Activated T-cell treated with anti-CD3 and anti-CD28 coated beads for 1 hour (primary cell): ENCODE measurements at places on chromosomes 13 and 19.

DNA sequence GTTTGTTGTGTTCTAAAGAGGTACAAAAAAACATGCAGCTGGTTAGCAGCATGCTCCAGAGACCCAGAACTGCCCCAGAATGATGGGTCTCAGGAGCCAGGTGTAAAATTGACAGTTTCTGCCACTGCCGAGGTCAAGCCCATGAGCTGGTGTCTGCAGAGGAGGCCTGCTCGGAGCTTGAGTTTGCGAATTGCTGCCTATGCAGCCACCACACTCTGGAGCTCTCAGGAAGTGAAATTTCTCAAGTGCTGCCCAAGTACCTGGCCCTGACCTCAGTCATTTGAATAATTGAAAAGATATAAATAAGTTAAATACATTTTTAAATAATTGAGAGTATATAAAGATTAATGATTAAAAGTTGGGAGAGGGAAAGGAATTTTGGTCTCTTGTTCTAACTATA, 66.4 kb downstream of the ZAR1L start:
- no peak for DNase-seq

GRCh38 chr13:75369981-75370380, 112.0 kb downstream of the TBC1D4 start:
- no peak for DNase-seq

DNA sequence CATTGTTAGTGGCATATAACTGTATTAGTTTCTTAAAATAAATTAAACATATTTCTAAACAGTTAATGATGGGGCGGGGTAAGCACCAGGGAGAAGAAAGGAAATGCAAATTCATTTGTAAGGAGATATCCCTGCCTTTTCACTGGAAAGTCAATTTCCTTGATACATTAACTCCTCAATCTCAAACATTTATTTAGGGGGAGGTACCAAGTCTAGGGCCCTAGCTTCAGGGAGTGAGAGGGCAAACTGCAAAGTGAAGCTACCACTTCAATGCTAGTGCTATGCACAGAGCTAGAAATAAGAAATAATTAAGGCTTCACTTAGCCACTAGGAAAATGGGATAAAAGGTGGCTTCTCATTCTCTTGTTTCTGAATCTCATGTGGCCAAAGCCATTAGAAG, 115.3 kb upstream of the FNDC3A start:
- DNase-seq, result no peak

DNA sequence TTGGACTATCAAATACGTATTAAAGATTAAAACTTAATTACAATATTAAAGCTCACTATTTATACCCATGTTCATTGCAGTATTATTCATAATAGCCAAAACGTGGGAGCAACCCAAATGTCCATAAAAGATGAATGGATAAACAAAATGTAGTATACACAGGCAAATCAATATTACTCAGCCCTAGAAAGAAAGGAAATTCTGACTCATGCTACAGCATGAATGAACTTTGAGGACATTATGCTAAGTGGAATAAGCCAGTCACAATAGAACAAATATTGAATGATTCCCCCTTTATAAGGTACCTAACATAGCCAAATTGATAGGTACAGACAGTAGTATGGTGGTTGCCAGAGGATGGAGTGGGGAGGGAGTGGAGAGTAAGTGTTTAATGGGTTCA, 457.3 kb downstream of the FGF14 start:
- no peak for DNase-seq

DNA sequence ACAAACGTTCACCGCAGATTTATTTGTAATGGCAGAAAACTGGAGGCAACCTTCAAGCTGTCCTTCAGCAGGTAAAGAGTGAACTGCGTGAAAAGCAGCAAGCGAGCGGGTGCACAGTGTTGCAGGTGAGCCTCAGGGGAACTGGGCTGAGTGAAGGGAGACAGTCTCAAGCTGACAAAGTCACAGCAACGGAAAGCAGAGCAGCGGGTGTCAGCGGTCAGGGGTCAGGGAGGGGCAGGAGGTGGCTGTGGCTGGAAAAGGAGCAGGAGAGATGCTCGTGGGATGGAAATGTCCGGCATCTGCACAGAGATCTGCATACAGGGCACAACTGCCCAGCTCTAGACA, 8.5 kb upstream of the RASA3 start:
- DNase-seq, result peak; percentile 41

DNA sequence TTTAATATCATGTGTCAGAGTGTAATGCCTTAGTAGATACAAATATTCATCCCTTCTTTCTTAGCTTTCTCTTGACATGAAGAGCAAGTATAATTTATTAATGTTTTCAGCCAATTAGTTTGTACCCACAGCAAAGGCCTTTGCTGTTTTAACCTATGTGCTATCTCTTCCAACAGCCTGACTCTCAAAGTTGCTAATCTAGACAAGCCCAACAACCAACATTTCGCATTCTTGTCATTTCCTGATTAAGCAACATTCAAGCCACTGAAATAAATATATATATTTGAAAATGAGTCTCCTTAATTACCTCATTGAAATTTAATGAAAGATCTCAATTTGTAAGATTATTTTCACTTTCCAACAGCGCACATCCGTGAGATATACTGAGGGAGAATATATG, 18.5 kb downstream of the EPSTI1 start:
- DNase-seq, result no peak

GRCh38 chr19:19566306-19566705, 28.2 kb downstream of the CILP2 start:
- no peak for DNase-seq

DNA sequence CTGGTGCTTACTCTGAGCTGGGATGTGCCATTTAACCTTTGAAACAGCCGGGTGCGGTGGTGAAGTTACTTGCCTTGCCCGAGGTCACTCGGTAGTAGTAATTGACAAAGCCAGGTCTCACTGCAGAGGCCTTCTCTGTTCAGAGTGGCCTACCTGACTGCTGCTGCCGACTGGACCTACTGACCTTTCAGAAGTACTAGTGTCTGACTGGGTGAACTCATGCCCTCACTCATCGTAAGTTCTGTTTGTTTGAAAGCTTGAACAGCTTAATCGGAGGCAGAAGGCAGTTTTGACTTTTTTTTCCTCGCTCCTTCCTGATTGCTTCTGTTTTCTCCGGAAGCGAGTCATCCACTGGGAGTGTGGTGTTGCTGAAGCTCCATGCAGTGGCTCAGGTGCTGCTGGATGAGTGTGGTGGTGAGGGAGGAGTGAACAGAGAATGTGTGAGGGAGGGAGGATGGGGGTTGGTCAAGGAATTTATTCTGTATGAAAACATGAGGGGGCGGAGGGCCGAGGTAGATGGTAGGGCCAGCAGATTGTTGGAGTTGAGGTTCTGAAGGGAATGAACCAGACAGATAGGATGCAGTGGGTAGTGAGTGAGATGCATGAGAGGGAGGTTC, 2.7 kb downstream of the SPINT2 start:
- DNase-seq, result no peak

- no peak for DNase-seq
These were observed 4.9 kb downstream of the CALM3 start for GRCh38 chr19:46606019-46606418.

DNA sequence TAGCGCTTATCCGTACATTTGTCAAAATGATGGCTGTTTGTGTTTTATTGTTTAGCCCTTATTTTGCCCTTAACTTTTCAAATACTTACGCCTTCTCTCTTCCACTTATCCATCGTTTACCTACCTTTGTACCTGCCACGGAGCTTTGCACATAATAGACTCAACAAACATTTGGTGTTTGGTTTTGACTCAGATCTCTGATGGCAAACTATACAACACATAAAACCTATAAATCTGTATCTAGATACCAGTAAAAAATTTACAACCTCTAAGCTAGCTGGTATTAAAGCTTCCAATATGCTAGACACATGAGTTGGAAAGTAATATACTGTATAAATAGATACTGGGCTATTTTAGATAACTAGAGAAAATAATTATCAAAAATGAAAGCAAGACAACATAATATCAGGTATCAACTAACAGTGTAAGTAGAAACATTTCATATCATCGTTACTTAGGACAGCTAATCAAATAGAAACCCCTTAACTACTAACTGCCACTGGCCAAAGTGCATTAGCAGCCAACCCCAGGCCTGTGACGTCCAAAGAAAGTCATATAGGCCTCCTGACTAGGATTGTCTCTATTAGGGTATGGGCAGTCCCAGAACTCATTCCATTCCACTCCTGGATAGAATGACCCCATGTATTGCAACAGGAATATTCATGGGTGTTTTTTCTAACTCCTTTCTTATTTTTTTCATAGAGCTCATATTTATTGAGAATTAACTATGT, 53.8 kb downstream of the KCTD12 start:
- DNase-seq, result no peak

DNA sequence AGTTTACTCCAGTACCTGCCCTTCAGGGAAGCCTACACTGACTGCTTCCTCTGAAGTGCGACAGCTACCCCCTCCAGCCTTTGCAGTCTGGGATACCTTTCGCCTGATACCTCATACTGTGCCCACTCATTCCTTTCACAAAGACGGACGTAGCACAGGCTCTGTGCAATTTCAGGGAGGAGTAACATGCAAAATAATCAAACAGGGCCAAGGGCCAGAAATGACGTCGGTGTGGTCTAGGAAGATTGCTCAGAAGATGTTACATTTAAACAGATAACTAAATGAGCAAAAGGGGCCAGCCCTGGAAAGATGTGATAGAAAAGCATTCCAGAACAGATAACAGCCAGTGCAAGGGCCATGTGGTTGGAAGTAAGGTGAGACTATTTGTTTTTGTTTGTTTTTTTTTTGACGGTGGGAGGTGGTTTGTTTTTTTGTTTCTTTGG, 6.6 kb upstream of the DDX39A start:
- no peak for DNase-seq

- DNase-seq, result no peak
These were observed 99.6 kb upstream of the MBNL2 start for GRCh38 chr13:97122381-97122996.

DNA sequence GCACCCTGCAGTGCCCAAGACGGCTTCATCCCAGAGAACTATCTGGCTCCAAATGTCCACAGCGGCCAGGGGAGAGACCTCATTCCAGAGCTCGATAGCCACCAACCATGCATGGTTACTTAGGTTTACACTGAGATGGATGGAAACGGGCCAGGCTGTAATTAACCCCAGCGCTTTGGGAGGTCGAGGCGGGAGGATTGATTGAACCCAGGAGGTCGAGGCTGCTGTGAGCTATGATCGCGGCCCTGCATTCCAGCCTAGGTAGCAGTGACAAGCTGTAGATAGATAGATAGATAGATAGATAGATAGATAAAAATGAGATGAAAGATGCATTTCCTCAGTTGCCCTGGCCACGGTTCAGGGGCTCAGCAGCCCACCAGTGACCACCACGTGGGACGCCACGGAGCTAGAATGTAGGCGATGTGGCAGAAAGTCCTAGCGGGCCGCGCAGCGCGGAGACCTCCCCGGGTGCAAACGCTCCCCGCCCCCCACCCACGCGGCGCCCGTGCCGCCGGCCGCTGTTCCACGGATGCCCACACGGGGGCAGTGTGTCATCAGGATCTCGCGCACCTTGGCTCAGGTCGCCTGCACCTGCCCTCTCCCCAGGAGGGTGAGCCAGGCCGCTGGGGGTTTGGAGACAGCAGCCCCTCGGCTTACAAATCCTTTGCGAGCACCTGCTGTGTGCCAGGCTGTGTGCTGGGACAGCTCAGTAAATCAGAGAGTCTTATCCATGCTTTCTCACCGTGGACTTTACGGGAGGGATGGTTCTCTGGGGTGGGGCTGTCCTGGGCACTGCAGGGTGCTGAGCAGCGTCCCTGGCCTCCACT, 13.5 kb upstream of the TLE5 start:
- DNase-seq, result peak; percentile 76

DNA sequence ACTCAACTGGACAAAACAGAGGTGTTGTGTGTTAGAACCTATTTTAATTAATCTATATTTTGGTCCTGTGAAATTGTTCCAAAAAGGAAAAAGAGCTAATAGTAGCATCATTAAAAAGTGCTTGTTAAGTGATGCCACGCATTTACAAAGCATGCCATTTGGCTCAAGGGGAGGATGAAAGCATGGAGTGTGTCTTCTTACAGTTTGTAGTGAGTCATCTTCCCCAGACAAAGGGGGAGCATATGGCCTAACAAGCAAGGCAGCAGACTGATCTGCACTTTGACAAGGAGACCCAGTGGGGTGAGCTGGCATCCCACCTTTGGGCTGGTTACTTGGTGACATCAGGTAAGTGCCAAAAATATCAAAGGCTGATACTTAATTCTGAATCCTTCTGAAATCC, 297.0 kb downstream of the FGF9 start:
- DNase-seq, result no peak

DNA sequence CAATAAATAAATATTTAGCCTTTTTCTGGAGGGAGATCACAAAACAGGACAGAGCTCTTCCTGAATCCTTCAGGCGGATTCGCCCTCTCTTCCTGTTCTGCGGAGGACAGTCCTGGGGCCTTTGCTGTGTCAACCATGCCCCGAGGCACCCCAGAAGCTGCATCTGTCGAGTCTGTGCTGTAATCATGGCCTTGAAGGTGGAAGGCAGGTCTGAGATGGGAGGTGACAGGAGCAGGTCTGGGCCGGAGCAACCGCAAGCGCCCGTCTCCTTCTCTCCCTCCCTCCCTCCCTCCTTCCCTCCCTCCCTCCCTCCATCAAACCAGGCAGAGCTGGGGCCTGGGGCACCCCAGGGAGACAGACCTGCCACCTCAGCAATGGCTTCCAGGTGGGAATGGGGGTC, 4.6 kb upstream of the FXYD3 start:
- no peak for DNase-seq

DNA sequence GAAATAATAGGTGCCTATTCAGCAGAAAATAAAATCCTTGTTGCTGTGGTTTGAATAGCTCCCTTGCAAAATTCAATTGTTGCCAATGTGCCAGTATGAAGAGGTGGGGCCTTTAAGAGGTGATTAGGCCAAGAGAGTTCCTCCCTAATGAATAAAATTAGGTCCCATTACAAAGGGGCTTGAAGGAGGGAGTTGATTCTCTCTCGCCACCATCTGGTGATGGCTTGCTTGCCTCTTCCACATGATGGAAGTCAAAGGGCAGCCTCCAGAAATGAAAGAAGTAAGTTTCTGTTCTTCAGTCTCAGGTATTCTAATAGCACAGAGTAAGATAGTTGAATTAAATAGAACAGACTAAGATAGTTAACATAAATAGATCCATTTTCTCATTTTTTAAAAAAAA, 3.0 kb upstream of the EEF1AKMT1 start:
- no peak for DNase-seq

- DNase-seq, result no peak
These were observed 33.5 kb upstream of the PABPC3 start for GRCh38 chr13:25062479-25062878.

- DNase-seq, result no peak
These were observed 930.5 kb upstream of the SLITRK1 start for GRCh38 chr13:84812789-84813188.

DNA sequence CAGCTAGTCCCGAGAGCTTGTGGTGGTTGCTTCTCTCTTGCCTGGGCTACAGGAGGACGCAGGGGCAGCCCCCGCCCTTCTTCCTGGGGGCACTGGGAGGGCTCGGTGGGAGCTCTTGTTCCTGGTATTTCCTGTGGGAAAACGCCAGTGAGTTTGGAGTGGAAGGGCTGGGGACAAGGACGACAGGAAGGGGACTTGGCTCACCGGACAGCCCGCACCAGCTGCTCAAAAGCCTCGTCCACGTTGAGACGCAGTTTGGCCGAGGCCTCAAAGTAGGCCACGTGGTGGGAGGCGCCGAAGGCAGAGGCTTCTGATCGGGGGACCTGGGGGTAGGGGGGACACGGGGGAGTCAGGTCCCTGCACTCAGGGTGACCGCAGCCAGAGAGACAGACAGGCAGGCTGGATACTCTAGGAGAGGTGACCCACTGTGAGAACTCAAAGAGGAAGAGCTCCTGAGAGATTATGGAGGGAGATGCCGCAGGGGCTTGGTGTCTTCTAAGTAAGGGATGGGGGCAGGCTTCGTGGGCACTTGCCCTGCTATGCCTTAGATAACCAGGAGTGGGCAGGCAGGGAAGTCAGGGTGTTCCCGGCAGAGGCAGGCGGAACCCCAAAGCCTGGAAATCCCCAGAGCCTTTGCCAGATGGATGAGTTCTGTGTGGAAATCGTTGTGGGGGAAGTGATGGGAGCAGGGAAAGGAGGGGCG, 4.3 kb downstream of the RRAS start:
- no peak for DNase-seq
